ENCODE measurements at places on chromosomes 2 and 18. TPM values are rescaled to one million over a fixed set of nuclear protein-coding genes. Genes with fewer than 3 reads are reported as not detected.

TUBB8B gene
- total RNA-seq: not detected

SERPINB4 gene
- total RNA-seq: 1.9 TPM

NGEF gene
- 0.04 TPM for total RNA-seq

LONRF2 gene
- total RNA-seq: not detected

PTPN18 gene
- total RNA-seq: 14.6 TPM

TBC1D8 gene
- total RNA-seq: 20.0 TPM

CRYBA2 gene
- not detected for total RNA-seq
